CD4-positive, alpha-beta T cell (primary cell): ENCODE measurements at places on chromosomes 6 and 20.
A peak's percentile ranks its signal among the peaks of the same experiment; 100 is the strongest.

- peak; percentile 22 for DNase-seq
These were observed 216.2 kb downstream of the NFATC2 start for GRCh38 chr20:51326201-51326819.

DNA sequence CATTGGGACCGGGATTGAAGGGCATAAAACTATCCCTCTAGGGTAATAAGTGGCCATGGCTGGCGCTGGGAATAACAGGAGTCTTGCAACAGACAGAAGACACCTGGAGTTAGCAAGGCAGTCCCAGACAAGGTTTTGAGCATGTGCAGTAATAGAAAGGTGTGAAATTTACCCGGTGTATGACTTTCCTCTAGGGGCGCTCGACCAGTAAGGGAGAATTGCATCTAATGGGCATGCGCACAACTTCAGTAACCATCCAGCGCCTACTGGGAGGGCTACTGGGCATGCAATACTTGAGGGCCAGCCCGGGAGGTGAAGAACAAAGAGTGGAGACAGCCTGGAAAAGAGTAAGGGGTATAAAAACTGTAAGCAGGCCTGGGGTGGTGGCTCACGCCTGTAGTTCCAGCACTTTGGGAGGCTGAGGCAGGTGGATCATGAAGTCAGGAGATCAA, 32.7 kb downstream of the SERPINB6 start:
- no peak for DNase-seq

GRCh38 chr6:42420741-42421140, 31.0 kb downstream of the TRERF1 start:
- DNase-seq = no peak

- DNase-seq = no peak
These were observed 115.3 kb downstream of the SYNDIG1 start for GRCh38 chr20:24584538-24585356.

DNA sequence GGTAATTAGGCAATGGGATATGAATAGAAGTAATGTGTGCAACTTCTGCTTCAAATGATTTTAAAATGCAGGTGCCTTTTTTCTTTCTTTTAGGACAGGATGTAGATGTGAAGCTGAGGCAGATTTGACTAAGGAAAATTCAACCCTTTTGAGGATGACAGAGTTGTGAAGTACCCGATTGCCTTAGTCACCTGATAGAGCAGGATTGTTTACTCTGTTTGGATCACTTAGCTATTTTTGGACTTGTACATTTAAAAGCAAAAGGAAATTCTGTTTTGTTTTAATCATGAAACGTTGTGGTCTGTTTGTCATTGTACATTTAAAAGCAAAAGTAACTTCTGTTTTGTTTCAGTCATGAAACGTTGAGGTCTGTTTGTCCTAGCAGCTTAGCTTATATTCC, 143.4 kb downstream of the FAM83B start:
- DNase-seq = no peak

DNA sequence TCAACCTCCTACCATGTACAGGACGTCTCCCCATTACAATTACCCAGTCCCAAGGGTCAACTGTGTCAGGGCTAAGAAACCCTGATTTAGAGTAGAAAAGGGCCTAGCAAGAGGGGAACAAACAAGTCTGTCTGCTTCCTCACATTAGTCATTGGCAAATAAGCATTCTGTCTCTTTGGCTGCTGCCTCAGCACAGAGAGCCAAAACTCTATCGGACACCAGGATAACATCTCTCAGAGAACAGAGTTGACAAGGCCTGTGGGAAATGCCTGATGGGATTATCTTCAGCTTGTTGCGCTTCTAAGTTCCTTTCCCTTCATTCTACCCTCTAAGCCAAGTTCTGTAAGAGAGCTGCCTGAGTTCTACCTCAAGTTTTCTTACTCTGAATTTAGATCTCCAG, 19.0 kb upstream of the VSX1 start:
- DNase-seq = no peak

GRCh38 chr6:42689371-42689770, 33.0 kb downstream of the PRPH2 start:
- DNase-seq = no peak

GRCh38 chr20:46831633-46832011, 63.0 kb upstream of the EYA2 start:
- DNase-seq = no peak

- DNase-seq = no peak
These were observed 227.5 kb upstream of the MYLIP start for GRCh38 chr6:15901141-15902115.

DNA sequence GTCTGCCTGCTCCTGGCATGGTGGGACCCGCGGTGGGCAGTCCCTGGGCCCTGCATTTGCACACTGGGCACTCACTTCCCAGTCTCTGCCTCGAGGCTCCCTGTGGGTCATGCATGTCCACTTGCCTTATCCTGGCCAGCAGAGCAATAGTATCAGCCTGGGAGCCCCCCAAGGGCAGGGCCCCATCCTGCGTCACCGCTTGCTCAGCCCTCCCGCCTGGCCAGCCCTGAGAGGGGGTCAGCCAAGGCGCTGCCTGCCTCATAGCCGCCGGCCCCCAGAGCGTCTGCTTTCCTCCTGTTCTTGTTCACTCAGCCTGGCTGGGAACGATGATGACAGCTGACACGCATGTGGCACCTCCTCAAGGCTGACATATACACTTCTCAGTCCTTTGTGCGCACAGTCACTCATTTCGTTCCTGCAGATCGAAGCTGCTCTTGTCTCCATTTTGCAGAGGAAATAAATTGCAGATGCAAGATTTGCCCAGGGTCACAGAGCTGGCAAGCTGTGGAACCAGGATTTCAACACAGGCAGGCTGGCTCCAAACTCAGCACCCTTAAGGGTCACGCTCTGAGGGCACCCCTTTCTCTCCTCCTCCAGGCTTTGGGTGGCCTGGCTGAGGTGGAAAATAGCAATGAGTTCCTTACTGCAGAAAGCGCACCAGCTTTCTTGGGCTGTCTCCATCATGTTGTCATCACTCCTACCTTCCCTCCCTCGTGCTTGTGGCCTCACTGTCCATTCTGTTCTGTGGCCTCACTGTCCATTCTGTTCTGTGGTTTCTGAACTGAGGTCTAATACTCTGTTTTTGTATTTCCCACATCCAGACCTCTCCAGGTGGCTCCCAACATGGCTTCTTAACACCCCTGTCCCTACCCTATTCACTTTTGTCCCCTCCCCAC, 17.2 kb downstream of the KCNK17 start:
- DNase-seq = no peak

DNA sequence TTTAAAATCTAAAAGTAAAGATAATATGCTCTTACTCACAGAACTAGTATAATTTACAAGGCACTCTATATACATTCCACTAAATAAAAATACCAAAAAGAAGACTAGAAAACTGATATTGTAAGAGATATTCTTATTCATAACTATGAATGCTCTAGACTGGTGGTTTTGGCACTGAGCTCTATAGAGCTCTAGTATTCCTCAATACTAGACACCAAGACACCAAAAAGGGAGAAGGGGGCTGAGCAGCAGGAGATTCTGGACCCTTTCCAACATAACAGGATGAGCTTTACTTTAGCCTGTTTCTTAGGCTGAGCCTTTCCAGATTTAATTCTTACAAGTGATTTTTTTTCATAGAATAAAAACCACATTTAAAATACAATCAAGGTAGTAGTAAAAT, 173.6 kb downstream of the COL21A1 start:
- no peak for DNase-seq

- DNase-seq = no peak
These were observed 22.8 kb downstream of the SRSF3 start for GRCh38 chr6:36616893-36617521.

- no peak for DNase-seq
These were observed 70.8 kb downstream of the TFAP2B start for GRCh38 chr6:50889497-50889896.

DNA sequence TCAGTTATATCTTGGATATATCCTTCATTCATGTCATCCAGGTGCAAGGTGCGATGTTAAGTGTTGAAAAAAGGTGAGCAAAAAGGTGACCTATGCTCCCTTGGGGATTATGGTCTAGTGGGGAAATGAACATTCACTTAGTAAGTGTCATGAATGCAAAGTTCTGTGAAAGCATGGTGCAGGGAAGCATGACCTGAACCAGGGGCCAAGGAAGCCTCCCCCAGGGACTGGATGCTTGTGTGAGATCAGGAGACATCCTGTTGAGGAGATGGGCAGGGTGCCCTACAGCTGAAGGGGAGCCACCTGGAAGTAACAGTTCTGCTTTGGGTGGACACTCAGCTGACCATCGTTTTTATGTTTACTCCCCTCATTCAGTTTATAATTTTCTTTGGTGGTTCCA, 179.5 kb downstream of the SYNDIG1 start:
- DNase-seq = no peak

DNA sequence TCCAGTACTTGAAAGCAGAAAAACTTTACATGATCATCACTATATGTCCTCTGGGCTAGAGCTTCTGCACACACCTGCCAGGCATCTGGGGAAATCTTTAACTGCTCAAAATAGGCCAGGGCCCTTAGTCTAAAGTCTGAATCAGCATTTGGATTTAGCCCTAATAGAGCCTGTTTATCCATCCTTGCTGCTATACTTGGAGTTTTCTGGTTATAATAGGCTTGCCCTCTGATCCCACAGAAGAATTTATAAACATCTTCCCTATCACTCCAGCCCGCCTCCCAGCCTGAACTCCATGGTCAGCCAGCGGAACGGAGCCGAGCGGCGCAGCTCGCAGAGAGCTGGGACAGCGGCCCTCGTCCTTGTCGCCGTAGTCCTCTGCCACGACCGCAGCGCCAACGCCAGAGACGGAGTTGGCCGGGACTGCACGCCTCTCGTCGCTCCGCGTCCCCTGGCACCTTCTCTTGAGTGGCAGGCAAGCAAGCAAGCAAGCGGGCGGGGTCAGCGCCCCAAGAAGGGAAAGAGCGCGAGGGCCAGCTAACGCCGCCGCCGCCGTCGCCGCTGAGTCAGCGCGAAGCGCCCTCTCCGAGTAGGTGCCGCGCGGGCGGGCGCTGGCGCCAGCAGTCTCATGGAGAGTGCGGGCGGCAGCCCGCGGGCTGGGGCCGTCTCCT, 25.4 kb upstream of the ASIP start:
- DNase-seq = peak; percentile 12

DNA sequence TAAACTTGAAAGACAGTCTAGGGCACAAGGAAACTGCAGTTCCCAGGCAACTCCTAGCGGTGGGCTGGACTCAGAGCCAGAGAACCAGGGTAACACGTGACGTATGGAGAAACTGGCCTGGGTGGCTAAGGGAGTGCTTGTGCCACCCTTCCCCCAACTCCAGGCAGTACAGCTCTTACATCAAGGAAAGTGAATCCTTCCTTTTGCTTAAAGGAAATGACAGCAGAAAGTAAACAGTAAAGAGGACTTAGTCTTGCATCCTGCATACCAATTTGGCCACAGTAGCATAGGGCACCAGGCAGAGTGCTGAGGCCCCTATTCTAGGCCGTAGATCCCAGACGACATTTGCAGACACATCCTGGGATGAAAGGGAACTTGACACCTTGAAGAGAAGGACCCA, 322.8 kb downstream of the CD109 start:
- no peak for DNase-seq

DNA sequence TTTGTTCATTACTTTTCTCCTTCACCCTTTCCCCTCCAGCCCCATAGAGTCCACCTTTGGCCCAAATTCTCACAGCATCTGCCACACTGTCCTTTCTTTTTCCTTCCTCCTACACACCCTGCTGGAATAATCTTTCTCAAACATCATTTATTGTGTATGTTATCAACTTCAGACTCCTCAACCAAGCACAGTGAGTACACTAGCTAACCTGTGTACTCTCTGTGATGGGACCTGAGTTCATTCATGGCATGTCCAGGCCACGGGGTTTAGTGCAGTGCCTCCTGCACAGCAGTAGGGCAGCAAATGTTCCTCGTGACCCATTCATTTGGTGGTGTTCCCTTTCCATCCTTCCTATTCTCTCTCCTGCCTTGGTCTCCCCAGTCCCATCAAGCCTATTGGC, 7.1 kb upstream of the ARMC12 start:
- DNase-seq = no peak

DNA sequence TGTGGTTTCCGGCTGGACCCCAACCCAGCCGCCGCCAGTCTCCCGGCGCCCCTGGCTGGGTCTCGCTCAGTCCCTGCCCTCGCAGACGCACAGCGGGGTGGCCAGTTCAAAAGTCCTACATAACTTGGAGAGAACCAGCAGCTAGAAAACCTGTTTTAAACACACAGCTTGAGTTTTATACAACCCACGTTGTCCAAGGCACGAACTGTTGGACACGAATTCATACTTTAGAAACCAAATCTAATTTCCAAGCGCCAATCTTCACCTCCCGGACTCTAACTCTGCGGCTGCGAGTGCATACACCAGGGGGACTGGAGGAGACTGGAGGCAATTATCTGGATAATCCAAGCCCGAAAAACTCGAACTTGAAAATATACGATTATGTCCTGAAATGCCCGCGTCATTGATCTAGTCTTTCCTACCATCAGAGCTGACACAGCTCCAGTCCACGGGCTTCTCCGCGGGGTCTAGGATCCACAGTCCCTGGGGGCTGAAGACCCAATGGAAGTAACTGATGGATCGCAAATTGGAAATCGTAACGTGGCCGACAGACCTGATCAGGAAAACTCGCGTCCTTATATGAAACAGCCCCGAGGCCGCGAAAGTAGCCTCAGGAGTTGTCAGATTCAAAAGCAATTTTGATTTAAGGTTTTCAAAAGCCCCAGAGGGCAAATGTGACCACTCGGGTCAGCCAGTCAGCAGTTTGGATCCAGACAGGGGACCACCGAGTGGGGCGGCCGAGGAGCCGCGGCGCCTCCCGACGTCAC, 843 bp upstream of the HEY2 start:
- DNase-seq = no peak

DNA sequence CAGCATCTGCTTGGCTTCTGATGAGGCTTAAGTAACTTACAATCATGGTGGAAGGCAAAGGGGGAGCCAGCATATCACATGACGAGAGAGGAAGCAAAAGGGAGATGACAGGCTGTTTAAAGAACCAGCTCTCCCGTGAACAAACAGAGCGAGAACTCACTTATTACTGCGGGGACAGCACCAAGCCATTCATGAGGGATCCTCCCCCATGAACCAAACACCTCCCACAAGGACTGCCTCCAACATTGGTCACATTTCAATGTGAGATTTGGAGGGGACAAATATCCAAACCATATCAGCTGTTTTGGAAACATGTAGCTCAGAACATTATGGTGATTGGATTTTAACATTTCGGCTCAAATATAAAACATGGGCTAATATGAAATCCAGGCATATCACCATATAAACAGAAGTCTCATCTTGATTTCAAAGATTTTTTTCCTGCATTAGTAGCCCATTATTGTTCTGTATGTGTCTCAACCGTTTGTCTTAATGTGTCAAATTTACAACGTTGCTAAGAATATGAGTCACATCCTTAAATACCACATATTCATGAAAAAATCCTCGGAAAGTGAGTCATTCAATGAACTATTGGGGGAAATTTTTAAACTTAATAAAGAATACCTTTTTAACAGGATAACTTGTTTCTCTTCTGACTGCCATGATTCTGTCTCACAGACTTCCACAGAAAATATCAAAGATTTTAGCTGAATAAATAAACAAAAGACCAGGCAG, 894.3 kb downstream of the TFAP2A start:
- no peak for DNase-seq

DNA sequence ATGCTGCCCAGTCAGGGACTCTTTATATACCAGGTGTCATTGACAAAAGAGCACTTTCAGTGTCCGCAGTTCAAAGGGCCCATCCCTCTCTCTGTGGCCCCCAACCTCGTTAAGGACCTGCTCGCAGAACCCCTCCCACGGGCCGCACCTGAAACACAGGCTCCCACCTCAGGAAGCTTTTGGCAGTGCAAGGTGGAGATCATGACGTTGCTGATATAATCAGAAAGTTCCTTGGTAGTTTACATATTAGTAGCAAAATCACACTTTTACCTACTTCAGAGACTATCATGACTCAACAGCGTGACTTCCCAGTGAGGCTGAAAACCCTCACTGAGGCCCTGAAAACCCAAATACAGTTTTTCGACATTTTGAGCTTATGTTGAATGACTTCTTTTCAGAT, 4.1 kb downstream of the TTLL2 start:
- DNase-seq = no peak
